ENCODE measurements at places on chromosomes 1 and 21. TPM values are rescaled to one million over a fixed set of nuclear protein-coding genes. Genes with fewer than 3 reads are reported as not detected.

The PDPN gene
- not detected for total RNA-seq

- peak; percentile 41 for DNase-seq
Measured at GRCh38 chr1:223716302-223716862, 4.0 kb downstream of the CAPN2 start.

- DNase-seq: no peak
Measured at GRCh38 chr1:82052563-82052962, 251.8 kb downstream of the ADGRL2 start.

DNA sequence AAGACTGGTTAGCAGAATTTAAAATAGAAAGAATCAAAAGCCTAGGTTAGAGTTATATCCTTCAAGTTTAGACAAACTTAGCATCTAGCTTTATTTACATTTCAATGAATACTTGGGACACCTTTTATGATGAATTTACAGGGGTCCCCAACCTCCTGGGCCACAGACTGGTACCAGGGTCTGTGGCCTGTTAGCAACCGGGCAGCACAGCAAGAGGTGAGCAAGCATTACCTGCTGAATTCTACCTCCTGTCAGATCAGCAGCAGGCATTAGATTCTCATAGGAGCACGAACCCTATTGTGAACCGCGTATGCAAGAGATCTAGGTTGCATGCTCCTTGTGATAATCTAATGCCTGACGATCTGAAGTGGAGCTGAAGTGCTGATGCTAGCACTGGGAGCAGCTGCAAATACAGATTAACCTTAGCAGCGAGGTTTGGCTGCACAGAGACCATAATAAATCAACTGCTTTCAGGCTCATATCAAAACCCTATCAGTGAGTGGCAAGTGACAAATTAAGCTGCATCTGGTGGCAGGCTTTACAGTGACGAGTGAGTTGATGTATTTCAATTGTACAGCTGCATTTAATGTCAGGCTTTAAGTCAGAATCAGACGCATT, 82.0 kb downstream of the UCHL5 start:
- DNase-seq: no peak

The CTNNBIP1 gene
- total RNA-seq: 9.6 TPM

DNA sequence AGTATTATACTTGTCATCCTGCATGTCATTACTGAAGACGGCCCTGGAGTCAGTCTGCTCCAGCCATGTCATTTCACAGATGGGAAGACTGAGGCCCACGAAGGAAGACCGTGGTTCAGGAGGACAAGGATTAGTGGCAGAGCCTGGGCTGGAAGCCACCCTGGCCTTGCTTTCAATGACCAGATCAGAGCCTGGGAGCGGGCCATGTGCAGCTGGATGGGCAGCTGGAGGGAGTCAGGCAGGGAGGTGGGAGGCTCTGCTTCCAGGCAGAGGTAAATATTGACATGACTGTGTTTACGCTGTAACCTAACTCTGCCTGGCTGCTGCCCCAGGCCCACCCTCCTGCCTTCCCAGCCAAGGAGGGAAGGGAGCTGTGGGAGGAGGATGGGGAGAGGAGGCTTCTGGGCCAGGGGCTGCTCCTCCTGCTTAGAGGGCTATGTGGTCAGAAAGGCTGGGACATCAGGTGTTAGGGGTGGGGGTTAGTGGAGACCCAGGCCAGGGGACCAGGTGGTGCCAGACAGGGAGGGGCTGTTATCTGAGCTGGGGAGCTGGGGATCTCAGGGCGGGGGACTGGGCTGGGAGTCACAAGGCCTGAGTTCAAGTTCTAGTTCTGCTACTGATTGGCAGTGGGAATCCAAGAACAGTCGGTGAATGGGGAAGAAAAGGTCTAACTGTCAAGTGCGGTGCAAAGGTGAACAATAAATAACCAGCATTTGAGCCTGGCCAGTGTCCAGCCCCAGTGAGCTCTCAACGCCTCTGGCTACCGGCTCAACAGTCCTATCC, 48.5 kb upstream of the ECE1 start:
- DNase-seq: no peak

The LCE1E gene
- total RNA-seq: not detected

- DNase-seq: no peak
Measured at GRCh38 chr1:111725192-111725591, 14.0 kb downstream of the INKA2 start.

GRCh38 chr1:151166505-151166956, 587 bp downstream of the SCNM1 start:
- no peak for DNase-seq

The GRHL3 gene
- total RNA-seq: not detected

The FCGR3B gene
- total RNA-seq: 0.60 TPM

GRCh38 chr21:14707511-14708020, 161.5 kb upstream of the SAMSN1 start:
- no peak for DNase-seq

- DNase-seq: no peak
Measured at GRCh38 chr1:87588495-87588894, 259.8 kb downstream of the LMO4 start.

- no peak for DNase-seq
Measured at GRCh38 chr21:18614303-18614702, 210.7 kb upstream of the TMPRSS15 start.

The UMODL1 gene
- 0.92 TPM for total RNA-seq
